ENCODE measurements at places on chromosomes 7 and 10.
A peak's percentile ranks its signal among the peaks of the same experiment; 100 is the strongest.

GRCh38 chr7:42677751-42678699 lies 233.8 kb downstream of the C7orf25 start:
- no peak for DNase-seq

GRCh38 chr7:8190119-8190895 lies 71.7 kb downstream of the ICA1 start:
- DNase-seq: no peak

DNA sequence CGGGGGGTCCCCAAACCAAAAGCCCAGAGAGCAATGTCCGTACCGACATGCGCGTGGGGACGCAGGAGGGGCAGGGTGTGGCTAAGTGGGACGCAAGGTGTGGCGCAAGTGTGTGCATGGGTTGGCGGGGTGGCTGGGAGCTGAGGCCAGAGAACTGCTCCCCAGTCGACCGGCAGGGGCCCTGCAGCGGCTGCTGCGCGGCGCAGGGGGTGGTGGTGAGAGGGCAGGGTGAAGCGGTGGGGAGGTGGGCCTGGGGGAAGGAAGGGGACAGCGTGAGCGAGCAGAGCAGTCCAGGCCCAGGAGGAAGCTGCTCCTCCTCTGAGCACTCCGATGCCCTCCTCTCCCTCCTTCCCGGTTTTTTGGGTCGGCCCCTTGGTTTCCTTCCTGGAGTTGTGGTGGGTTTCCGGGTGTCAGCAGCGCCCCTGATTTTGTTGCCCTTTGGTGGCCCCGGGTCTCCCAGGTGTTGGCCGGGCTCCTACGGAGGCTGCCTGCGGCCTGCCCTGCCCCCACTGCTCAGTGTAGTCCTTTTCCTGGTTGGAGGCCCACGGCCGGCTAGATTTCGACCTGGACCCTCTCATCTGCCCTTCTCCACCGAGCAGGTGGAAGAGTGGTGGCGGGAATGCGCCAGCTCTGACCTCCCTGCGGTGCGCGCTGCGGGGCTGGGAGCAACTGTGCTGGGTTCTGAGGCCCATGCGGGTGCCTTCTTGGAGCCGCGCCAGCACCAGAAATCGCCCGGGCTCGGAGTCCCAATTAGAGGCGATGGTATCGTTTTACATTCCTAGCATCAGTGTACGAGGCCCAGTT lies 40.5 kb upstream of the COMTD1 start:
- no peak for DNase-seq

GRCh38 chr7:25952261-25953057 lies 199.5 kb upstream of the NFE2L3 start:
- no peak for DNase-seq

DNA sequence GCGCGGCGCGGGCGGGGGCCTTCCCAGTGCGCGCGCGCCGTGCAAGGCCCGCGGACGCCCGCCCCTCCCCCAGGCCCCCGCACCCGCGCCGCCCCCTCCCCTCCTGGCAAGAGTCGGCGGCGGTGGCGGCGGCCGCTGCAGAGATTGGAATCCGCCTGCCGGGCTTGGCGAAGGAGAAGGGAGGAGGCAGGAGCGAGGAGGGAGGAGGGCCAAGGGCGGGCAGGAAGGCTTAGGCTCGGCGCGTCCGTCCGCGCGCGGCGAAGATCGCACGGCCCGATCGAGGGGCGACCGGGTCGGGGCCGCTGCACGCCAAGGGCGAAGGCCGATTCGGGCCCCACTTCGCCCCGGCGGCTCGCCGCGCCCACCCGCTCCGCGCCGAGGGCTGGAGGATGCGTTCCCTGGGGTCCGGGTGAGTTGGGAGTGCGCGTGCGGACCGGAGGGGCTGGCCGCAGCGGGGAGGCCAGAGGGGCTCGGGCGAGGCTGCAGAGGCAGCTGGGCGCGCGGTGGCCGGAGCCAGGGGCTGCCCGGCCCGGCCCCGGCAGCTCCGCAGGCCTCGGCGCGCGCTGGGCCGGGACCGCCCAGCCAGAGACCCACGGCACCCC lies at the start of gene BMPR1A:
Gene BMPR1A (plus strand): TSS at position 109 of the 602 bp plus-strand sequence. CDS start 119,400 bp downstream, outside the sequence.
- DNase-seq: peak; percentile 98

DNA sequence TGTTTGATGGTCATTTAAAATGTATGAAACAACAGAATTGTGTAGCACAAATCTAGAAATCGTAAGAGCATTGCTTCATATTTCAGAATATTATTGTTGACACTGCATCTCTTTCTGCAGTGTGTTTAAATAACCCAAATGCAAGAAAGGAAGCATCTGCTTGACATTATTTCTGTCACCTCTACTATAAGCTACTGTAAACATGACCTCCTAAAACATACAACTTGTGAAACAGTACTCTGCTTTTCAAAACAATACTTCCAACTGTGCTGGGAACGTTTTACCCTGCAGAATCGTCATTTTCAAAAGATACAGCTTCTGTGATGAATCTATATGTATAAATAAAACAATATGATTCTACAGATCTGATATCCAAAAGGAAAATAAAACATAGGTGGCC lies 82.0 kb downstream of the RNF133 start:
- no peak for DNase-seq

DNA sequence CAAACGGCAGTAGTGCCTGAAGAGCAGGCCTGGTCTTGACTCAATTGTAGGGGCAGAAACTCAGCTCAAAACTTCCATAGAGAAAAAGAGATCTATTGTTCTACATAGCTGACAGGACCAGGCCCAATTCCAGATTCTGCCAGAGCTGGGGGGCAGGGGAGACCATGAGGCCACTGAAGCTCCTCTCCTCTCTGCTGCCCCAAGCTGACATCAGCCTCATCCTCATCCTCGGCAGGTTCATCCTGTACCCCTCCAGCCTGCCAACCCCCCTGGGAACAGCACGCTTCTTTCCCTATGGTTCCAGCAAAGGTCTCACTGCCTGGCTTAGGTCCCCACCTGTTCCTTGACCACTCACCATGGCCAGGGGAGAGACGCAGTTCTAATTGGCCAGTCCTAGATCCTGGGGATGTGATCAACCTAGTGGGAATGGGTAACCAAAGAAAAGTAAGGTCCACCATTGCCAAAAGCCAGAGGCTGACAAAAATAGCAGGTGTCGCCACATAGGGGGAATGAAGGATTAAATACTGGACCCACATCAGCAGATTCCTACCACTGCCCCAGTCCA lies 42.9 kb downstream of the CCDC3 start:
- DNase-seq: peak; percentile 62

- peak; percentile 73 for DNase-seq
Measured at GRCh38 chr10:48480397-48481374, 124.2 kb downstream of the ARHGAP22 start.

DNA sequence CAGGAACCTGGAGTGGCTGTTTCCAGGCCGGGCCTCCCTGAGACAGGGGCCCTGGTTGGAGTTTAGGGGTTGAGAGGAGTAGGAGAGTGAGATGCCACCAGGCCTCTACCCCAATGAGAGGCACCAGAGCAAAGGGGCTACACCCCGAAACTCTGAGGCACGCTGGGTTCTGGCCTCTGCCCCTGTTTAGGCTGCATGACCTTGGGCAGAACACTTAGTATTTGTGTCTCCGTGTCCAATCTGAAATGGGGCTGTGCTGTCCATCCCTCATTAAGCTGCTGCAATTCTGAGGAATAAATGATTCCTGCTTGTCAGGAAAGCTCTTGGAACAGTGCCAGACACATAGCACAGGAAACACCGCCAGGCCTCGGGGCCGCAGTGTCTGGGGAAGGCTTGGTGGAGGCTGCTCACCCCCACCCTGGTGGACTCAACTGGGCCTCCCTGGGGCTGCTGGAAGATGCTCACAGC lies 40.5 kb upstream of the SAMD8 start:
- DNase-seq: no peak

DNA sequence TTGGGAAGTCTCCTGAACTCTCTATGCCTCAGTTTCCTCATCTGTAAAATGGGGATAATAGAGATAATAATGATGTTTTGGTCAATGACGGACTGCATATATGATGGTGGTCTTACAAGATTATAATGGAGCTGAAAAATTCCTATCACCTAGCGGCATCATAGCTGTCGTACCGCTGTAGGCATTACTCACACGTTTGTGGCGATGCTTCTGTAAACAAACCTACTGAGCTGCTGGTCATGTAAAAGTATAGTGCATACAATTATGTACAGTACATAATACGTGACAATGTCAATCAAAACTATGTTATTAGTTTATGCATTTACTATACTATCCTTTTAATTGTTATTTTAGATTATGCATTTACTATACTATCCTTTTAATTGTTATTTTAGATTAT lies 339.1 kb upstream of the NPVF start:
- no peak for DNase-seq

- no peak for DNase-seq
Measured at GRCh38 chr10:72056113-72056512, 32.2 kb downstream of the SPOCK2 start.
